ENCODE measurements at places on chromosomes 16 and 17. TPM values are rescaled to one million over a fixed set of nuclear protein-coding genes. Genes with fewer than 3 reads are reported as not detected.

GDE1 gene
- total RNA-seq: 68.1 TPM

OTOP3 gene
- total RNA-seq: not detected

CEP112 gene
- 3.1 TPM for total RNA-seq

ASIC2 gene
- total RNA-seq: not detected

TBC1D3C gene
- not detected for total RNA-seq

GRCh38 chr17:58976541-58976940, 130.1 kb downstream of the TRIM37 start:
- DNase-seq: no peak

- no peak for DNase-seq
These were observed 4.3 kb downstream of the RNF112 start for GRCh38 chr17:19415311-19415710.

- no peak for DNase-seq
These were observed 316.9 kb downstream of the HAPSTR1 start for GRCh38 chr16:9408297-9408878.

DNA sequence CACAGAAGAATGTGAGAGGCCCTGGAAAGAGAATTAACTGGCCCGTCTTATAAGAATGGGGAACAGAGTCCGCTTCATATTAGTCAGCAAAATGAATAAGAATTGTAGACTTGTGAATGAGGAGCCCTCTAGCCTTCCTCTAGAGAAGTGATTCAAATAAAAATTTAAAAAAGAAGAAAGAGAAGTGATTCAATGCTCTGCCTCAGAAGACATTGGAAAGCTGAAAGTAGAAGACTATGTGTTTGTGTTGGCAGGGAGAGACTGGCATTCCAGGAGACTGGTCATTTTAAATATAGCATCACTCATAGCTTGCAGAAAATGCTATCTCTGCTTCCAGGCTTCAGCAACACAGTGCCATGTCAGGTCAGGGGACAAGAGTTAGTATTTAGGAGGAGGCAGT, 190.6 kb upstream of the HS3ST3A1 start:
- peak; percentile 47 for DNase-seq

GRCh38 chr17:1039511-1040215, 42.7 kb downstream of the TIMM22 start:
- peak; percentile 27 for DNase-seq

- DNase-seq: no peak
These were observed 82.1 kb upstream of the GNAO1 start for GRCh38 chr16:56109205-56109604.

- no peak for DNase-seq
These were observed 1.6 kb upstream of the ACSF2 start for GRCh38 chr17:50424246-50424995.

GRCh38 chr17:20085283-20085845, 76.2 kb downstream of the SPECC1 start:
- DNase-seq: no peak

GRCh38 chr16:52488837-52489289, 58.1 kb downstream of the TOX3 start:
- DNase-seq: no peak

DNA sequence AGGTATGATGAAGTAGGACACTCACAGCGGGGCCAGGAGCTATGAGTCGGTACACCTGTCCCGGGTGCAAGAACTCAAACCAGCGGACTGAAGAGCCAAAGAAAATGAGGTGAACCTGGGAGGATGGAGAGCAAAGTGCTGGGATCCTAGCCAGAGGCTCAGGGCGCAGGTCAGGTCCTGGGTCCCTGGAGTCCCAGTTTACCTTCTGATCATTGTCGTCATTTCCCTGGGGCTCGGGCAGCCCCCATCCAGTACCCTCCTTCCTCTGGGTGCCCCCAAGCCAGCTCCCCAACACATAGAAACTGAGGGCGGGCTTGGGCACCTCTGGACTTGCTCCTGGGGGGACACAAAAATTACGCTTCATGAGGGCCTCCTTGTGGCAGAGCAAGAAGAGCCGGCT, 16.2 kb downstream of the CTC1 start:
- DNase-seq: no peak

DNA sequence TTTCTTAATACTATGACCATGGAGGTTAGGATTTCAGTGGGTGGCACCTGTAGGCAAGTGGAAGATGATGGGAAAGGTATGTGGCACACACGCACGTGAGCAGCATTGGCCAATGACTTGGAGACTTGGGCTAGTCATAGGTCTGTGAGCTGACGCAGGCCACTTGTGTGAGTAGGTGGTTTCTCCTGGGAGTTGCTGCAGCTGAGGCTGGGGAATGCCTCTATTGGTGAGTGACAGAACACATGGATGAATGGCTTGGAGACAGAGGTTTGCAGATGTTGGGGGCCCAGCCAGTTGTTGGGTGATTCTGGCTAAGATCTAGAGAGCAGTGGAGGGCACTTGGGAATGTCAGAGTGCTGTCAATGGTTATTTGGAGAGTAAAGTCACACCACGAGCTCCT, 64.1 kb downstream of the MARF1 start:
- DNase-seq: no peak
